Femur (tissue), 1 donor: ENCODE measurements at places on chromosomes 7 and 10.

- DNase-seq = no peak
Measured at GRCh38 chr10:4765428-4765827, 60.6 kb upstream of the AKR1E2 start.

GRCh38 chr10:116826803-116827202 lies 22.5 kb upstream of the ENO4 start:
- DNase-seq = no peak

- no peak for DNase-seq
Measured at GRCh38 chr10:17022466-17022825, 107.2 kb downstream of the CUBN start.

DNA sequence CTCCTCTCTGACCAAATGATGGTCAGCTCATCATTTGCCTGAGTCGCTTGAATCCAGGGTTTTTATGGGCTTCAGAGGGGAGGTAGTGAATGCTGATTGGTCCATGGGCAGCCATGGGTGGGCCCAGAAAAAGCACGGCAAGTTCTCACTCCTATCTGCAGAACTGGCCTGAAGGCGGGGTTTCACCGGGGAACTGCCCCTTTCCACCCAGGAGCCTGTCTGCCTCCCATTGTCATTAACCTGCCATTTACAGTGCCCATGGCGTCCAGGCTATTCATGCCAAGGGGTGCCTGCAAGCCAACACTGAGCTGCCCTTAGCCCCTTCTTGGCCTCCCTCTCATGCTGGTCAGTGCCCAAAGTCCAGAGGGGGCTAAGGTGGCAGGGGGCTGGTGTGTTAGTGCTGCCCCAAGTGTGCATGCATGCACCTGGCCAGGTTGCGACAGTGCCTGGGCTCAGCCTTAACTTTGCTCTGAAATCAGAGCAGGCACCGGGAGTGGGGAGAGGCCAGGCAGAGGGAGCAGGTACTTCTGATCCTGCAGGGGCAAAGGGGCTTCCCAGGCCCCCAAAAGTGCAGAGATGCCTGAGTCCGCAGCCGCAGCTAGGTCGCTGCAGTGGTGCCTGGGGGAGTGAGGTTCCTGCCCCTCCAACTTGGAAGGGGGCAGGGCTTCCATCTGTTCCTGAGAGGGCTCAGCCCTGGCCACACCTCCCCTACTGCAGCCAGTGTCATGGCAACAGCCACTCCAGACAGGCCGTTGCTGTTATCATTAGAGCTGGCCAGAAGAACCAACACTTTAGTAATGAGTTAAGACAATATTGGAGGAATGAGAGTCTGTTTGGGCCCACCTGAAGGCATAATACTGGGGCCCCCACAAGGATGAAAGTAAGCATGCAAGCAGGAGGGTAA lies 561.6 kb downstream of the GRM8 start:
- DNase-seq = no peak

DNA sequence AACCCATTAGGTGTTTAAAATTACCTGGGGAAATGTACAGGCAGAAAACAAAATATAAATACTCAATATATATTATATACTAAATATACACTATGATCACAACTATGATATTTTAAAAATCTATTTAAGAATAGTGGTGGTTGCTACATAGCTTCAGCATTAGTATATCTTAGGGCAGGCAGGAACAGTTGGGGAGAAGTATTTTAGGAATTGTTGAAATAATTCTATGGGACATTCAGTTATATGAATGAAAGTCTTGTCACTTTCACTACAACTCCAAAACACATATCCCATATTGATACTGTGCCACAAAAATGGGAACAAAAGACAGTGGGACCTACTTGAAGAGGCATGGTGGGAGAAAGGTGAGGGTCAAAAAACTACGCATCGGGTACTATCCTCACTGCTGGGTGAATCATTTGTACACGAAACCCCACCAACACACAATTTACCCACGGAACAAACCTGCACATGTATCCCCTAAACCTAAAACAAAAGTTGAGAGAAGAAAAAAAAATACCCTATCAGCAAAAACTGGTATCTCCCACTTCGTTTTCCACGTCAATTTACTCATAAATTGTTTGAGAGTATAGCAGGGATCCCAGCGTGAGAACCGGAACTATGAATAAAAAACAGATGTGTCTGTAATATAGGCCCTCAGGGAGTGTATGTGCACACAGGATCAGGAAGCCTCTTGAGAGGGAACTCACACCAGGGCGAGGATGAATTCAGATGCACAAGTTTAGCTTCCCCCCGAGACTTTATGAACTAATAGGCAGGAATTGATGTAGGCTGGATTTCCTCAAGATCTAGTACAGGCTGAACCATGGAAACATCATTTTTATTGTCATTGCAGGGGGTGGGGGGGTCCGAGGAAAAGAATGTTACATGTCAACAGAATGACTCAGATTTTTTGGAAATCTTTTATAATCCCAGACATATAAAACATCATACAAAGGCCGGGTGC lies 16.2 kb downstream of the SLC16A12 start:
- no peak for DNase-seq

- DNase-seq = no peak
Measured at GRCh38 chr10:23198610-23198939, 6.5 kb downstream of the PTF1A start.
